ENCODE measurements at places on chromosomes 5 and 9. TPM values are rescaled to one million over a fixed set of nuclear protein-coding genes. Genes with fewer than 3 reads are reported as not detected.

FOXD4L4 gene
- total RNA-seq: not detected

SOHLH1 gene
- not detected for total RNA-seq

IL4 gene
- not detected for total RNA-seq

PCDHA10 gene
- 0.48 TPM for total RNA-seq

GRCh38 chr9:134150557-134151214 is 13.7 kb downstream of the RNU6ATAC start:
- DNase-seq: no peak

DNA sequence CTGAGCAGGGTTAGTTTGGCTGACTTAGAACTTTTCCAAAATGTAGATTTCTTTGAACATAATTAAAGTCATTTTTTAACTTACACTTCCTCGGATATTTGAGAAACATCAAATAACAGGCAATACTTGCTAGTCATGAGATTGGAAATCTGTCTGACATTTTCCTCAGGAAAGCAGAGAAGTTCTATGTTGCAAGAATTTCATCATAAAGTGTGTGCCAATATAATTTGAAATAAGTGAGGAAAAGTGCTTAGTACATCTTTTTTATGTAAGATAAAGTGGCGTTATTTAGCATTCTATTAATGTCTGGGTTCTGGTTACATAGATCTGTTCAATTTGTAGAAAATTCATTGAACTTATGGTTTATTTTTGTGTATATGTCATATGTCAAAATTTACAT is 48.7 kb upstream of the C5orf47 start:
- DNase-seq: no peak

GRCh38 chr5:81151546-81151945 is 81.6 kb upstream of the CKMT2 start:
- no peak for DNase-seq

GRCh38 chr9:136690104-136690805 is 3.0 kb upstream of the AGPAT2 start:
- no peak for DNase-seq

- no peak for DNase-seq
Measured at GRCh38 chr9:91321691-91322090, 40.0 kb downstream of the AUH start.

DNA sequence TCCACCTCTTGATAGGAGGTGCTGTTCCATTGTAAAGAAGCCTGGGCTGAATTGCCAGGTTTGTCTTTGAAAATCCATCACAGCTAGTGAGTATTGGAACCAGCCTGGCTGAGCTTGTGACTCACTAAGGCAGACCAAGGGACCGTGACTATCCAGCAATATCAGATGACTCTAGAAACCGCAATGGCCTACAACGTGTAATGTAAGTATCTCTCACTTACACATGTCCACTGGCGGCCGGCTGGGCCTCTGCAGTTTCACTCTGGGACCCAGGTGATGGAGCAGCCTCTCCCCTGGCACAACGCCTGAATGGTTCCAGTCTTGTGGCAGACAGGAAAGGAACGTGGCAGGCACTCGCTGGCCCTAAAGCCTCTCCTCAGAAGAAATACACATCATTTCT is 3.1 kb upstream of the HRH2 start:
- DNase-seq: no peak

DNA sequence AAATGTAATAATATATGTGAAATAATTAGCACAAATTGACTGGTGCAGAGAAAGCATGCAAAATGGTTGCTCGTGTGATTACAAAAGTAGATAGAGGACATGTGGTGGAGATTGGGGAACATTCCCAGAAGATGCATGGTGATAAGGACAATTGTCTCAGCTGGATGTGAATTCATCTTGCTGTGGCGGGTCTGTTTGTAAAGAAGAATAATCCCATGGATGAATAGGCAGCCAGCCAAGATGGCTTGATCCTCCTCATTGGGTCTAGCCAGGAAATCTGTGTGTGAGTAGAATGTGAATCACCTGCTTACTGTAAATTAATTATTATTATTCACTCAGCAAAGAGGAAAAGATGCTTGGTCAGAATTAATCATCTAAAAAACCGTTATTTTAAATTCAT is 12.6 kb upstream of the DPYSL3 start:
- DNase-seq: no peak

DNA sequence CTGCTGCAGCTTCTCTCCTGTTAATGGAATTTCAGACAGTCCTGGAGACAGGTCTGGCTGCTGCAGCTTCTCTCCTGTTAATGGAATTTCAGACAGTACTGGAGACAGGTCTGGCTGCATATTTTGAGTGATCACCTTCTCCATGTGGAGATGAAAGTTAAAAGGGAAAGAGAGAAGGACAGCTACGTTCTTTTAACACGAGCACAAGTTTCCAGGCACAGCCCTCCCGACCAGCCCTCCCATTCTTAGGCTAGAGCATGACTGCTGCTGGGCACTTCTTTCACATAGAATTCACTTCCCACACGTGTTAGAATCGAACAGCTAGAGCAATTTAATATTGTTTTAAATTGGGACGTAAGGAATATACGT is 133.3 kb upstream of the DMRT1 start:
- DNase-seq: no peak

- no peak for DNase-seq
Measured at GRCh38 chr5:111004291-111004690, 67.2 kb upstream of the TSLP start.

- no peak for DNase-seq
Measured at GRCh38 chr5:78597974-78598371, 50.6 kb downstream of the LHFPL2 start.

DNA sequence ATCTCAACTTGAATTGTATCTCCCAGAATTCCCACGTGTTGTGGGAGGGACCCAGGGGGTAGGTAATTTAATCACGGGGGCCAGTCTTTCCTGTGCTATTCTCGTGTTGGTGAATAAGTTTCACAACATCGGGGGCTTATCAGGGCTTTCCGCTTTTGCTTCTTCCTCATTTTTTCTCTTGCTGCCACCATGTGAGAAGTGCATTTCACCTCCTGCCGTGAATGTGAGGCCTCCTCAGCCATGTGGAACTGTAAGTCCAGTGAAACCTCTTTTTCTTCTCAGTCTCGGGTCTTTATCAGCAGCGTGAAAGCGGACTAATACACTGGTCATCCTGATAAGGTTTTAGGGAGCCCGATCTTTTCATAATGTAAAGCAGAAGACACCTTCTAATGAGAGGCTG is 687.0 kb upstream of the FTMT start:
- no peak for DNase-seq

GRCh38 chr9:92438900-92439526 is 14.7 kb upstream of the OMD start:
- no peak for DNase-seq

GRCh38 chr5:107957051-107957450 is 286.3 kb upstream of the EFNA5 start:
- no peak for DNase-seq

- DNase-seq: no peak
Measured at GRCh38 chr5:150599281-150599680, 41.2 kb upstream of the SYNPO start.

- no peak for DNase-seq
Measured at GRCh38 chr9:125932012-125932411, 184.8 kb downstream of the PBX3 start.

All from omental fat pad (tissue), 4 donors.